Activated CD4-positive, alpha-beta T cell treated with anti-CD3 and anti-CD28 coated beads for 48 hours (primary cell): ENCODE measurements at places on chromosomes 3 and 15.

- DNase-seq, result no peak
Observed at GRCh38 chr3:98670020-98670419, 76.6 kb upstream of the CPOX start.

GRCh38 chr15:28107904-28108275, 8.8 kb upstream of the OCA2 start:
- DNase-seq, result no peak

DNA sequence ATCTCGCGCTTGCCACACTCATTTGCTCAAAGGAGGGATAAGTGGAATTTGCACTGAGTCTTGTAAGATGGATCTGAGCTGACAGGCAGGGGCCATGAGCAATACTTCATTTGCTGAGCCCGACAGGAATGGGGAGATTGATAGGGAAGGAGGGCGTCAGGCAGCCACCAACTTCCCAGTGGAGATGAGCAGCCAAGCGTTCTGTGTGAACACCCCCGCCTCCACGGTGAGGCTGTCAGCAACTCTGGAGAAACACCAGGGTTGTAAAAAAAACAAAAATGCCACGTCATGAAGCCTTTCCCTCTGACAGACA, 36.8 kb downstream of the TLE3 start:
- no peak for DNase-seq

- DNase-seq, result no peak
Observed at GRCh38 chr3:129054605-129055104, 5.9 kb upstream of the GP9 start.

DNA sequence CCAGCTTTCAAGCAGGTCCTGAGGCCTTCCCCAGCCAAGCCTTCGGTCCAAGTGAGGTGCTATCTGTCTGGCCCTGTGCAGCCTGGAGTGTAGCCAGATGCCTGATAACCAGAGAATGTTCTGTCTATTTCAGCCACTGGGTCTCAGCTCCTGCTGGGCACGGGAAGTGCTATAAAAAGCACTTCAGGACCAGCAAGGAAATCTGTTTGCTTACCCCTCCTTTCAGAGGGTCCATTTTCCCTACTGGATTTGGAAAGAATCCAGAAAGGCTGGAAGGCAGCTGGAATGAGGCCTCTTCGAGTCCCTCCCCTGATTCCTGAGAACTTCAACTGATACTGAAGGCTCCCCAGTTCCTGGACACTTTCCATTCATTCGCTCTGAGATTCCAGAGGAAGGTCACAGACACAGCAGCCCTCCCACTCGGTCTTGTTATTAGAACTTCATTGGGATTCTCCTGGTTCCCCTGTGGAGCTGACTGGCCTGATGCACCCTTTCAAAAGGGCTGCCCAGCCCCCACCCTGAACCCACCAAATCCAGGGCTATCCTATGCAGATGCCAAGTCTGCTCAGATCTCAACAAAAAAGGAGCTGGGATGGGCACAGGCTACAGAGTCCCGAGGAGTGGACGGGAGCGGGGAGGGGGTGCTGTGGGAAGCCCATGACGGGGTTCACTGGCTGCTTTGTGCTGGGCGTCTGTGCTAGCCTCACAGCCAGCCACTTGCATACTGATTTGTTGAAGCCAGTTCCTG, 70.4 kb downstream of the UMPS start:
- no peak for DNase-seq

DNA sequence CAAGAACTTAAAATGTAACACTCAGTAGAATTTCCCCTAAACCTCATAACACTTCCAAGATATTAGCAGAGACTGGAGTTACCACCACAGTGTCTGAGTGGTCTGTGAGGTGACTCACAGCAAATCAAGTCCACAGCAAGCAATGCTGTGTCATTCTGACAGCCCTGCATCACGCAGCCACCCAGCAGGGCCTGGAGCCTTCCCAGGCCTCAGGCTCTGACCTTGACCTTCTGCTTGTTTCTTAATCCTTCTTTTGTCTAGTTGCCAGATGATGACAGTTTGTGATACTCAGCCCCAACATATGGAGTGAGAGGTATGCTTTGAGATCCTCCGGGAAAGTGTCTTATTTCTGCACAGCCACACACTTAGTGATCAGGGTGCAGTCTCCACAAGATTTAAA, 82.5 kb downstream of the TOP2B start:
- DNase-seq, result no peak

GRCh38 chr3:158659454-158660237, 12.8 kb downstream of the LXN start:
- DNase-seq, result peak; percentile 67

GRCh38 chr3:23365066-23365465, 161.9 kb downstream of the UBE2E2 start:
- no peak for DNase-seq

DNA sequence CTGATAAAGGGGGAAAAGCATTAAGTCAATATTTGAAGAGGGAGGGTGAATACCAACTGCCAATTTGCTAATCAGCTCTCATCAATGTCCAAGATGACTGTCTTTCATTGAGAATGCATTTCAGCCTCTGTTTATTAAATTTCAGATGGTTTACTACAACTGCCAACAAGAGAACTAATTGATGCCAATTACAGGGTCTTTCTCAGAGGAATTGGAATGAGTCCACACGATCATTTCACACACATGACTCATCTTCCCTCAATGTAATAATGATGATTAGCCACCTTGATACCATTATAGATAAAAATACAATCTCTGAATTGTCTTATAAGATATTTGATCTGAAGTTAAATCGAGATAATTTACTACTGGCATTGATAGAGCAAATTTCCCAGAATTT, 1274.4 kb downstream of the ROBO2 start:
- no peak for DNase-seq

GRCh38 chr3:65439641-65440284, 599.0 kb downstream of the MAGI1 start:
- no peak for DNase-seq

DNA sequence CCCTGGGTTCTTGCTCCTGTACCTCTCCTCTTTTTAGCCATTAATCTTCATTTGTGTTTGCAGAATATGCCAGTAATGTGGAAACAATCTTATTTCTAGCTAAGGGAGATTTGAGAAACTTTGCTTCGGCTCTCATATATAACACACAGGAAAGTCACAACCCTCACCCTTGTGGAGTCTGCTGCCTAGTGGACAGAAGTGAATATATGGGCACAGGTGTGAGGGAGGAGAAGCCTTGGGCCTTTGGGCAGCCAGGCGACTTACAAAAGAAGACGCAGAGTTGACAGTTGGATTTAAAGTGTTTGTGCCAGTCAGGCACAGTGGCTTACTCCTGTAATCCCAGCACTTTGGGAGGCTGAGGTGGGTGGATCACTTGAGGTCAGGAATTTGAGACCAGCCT, 181.8 kb upstream of the TBL1XR1 start:
- DNase-seq, result no peak

DNA sequence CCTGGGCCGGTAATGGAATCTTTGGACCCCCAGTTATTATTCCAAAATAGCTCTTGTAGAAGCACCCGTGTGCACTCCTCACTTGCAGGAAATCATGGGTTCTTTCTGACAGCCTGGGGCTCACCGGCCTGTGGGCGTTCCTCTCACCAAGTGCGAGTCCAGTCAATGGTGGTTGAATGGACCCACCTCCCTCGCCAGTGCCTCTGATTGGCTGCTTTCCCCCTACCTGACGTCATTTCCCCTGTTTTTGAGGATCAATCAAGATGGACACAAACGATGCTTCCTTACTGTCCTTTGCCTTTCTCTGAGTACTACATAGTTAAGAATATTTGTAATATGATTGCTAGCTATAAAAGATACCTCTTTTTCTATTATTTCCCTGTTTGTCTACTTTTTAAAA, 18.1 kb downstream of the MOBP start:
- no peak for DNase-seq
